Mesenchymal stem cell (in vitro differentiated cells and primary cell): ENCODE measurements at places on chromosomes 5 and 9.

DNA sequence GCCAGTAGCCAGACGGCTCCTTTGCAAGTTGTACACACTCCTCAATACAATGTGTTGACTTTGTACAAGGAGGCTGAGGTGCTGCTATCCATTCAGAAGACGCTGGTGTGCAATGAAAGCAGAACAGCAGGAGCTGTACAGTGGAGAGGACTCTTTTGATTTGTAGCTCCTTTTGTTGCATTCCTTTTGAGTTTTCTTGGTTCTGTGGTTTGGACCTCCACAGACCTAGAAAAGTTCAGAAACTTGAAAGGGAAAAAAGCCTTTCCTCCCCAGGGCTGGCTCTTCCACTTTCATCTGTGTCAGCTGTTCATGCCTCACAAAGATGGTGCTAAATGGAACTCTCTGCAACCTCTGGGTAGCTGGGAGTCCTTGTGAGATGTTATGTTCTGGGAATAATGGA is 117.4 kb downstream of the MAT2B start:
- DNase-seq: no peak
- H3K27ac ChIP-seq: no peak overlapping the region
- no peaks in the 10 kb centered on the region for H3K4me1 ChIP-seq
- H3K36me3 ChIP-seq: no peaks in the 10 kb centered on the region

GRCh38 chr9:28317745-28318144 is 744.5 kb upstream of the C9orf72 start:
- H3K4me1 ChIP-seq: no peaks in the 10 kb centered on the region
- H3K4me3 ChIP-seq: no peak overlapping the region
- no peaks in the 10 kb centered on the region for H3K27me3 ChIP-seq
- H3K36me3 ChIP-seq: no peaks in the 10 kb centered on the region
- no peak for DNase-seq

GRCh38 chr5:168807287-168807686 is 228.1 kb upstream of the PANK3 start:
- H3K27me3 ChIP-seq: no peaks in the 10 kb centered on the region
- no peak overlapping the region for H3K27ac ChIP-seq
- H3K4me1 ChIP-seq: no peaks in the 10 kb centered on the region
- H3K36me3 ChIP-seq: peaks cover 92% of the 10 kb centered on the region

DNA sequence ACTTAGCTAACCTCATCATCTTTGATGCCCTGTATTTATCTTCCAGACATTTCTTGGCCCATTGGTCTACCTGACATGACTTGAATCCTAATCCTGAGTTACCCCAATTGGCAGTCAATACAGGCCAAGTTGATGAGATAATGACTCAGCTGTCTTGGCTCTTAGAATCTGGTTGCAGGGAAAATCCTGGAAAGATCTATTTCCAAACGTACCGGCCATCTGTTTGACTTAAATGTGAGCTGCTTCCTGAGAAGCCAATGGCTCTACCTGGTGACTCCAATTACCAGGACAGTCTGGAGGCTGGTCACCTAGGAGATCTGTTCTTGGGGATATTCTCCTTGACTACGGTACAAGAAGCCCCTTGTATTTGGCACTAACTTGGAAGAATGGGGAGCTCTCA is 475.2 kb upstream of the BRINP1 start:
- no peaks in the 10 kb centered on the region for H3K4me1 ChIP-seq
- H3K4me3 ChIP-seq: no peak overlapping the region
- no peaks in the 10 kb centered on the region for H3K27me3 ChIP-seq

GRCh38 chr9:124489222-124489621 is 18.0 kb downstream of the NR5A1 start:
- peaks cover 86% of the 10 kb centered on the region for H3K27me3 ChIP-seq
- H3K4me1 ChIP-seq: no peaks in the 10 kb centered on the region
- no peak overlapping the region for H3K4me3 ChIP-seq
- H3K36me3 ChIP-seq: no peaks in the 10 kb centered on the region

DNA sequence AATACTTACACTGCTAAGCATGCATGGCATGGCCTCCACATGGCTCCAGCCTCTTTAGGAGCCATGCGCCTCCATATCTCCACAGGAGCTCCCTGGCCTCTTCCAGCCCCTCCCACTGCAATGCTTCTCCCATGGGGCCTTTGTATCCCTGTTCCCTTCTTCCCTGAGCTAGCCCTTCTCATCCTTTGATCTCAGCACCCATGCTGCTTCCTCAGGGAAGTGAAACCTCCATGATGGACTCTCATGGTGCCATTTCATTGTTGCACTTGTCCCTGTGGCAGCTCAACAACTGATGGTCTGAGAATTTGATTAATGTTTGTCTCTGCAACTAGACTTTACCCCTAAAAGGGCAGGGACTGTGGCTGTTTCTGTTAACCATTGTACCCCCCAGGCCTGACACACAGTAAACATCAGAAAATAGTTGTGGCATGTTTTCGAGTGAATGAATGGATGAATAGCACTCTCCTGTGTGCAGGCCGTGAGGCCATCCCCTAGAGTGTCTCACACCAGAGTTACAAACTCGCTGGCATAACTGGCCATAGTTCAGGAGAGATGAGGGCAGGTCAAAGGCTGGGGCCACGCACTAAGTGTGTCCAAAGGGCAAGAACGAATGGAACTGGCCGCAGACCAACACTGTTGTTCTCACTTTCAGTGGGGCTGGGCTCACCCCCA is 6.6 kb downstream of the IDNK start:
- DNase-seq: no peak
- no peak overlapping the region for H3K4me3 ChIP-seq
- H3K36me3 ChIP-seq: peaks cover 32% of the 10 kb centered on the region
- H3K4me1 ChIP-seq: peaks cover 3% of the 10 kb centered on the region
- H3K27ac ChIP-seq: no peak overlapping the region
